ENCODE measurements at places on chromosomes 3 and 15.

- no peak for DNase-seq
Measured at GRCh38 chr15:93206893-93207292, 117.9 kb upstream of the RGMA start.

GRCh38 chr15:20352241-20353200 is 189.1 kb downstream of the GOLGA6L6 start:
- no peak for DNase-seq

DNA sequence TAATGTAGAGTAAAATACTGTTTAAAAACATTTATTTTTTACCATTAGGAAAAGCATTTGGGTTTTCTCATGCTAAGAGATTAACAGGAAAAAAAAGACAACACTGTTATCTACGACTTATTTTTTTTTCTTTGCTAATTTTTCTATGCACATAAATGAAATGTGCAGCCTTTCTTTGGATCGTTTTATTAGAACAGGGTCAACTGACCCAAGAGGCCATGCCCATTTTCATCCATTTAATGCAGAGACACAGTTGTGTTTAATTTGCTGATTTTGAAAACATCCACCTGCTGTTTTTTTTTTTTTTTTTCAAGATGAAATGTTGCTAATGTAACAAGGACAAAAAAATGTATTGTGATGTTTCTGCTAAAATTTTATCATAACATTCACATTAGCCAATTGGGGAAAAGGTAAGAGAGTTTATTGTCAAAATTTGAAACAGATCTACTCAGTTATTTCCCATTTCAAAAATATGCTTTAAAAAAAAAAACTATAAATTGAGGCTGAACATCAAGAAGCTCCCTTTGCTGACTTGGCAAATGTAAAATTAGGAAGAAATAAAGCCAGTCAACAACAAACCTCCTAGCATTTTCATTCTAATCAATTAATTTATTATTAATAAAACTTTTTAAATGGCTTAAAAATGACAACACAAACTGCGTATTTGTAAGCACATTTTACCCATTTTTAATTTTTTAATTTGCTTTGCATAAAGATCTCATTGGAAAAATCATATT is 485.2 kb downstream of the ROBO2 start:
- DNase-seq = no peak

GRCh38 chr3:9422712-9423424 is 25.5 kb downstream of the SETD5 start:
- peak; percentile 19 for DNase-seq

GRCh38 chr3:101709126-101709525 is 15.3 kb upstream of the CEP97 start:
- DNase-seq = no peak
